ENCODE measurements at places on chromosomes 4 and X. TPM values are rescaled to one million over a fixed set of nuclear protein-coding genes. Genes with fewer than 3 reads are reported as not detected.
A peak's percentile ranks its signal among the peaks of the same experiment; 100 is the strongest.

ZNF630 gene
- total RNA-seq = 2.1 TPM

DNA sequence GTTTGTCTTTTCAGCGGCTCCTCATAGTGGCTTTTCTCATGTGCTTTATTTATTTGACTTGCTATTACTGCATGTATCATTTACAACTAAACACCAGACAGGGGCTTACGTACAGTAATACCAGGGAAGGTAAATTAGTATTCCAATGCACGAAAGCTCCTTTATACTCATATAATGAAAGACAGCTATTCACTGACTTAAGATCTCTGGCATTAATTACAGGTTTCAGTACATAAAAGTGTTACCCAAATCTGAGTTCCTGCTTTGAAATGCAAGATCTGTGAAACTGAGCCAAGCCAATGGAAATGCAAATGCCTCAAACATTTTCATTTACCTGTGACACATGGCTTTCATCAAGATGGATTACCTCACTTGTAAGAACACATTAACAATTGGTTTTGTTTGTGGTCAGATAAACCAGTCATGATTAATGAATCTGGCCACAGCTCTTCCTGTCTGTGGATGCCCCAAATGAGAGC is 107.2 kb downstream of the ANAPC4 start:
- no peak for DNase-seq

GRCh38 chrX:23664496-23664895 is 2.8 kb upstream of the PRDX4 start:
- no peak for DNase-seq

DNA sequence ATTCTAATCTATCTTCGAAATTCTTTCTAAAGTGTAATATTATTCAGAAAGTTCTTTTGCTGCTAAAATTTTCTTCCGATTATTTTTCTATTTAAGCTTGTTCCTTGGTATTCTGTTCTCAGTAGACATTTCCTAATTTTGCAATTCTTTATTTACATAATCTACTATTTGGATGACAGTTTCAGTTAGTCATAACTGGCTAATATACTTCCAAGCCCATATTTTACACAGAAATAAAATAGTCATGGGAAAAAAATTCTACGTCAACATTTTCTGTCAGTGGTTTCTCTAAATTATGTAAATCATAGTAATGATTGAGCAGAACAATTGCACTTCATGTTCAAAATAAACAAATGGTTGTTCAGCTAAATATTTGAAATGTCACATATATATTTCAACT is 178.0 kb upstream of the ANKRD50 start:
- no peak for DNase-seq

ZNF157 gene
- 1.4 TPM for total RNA-seq

DNA sequence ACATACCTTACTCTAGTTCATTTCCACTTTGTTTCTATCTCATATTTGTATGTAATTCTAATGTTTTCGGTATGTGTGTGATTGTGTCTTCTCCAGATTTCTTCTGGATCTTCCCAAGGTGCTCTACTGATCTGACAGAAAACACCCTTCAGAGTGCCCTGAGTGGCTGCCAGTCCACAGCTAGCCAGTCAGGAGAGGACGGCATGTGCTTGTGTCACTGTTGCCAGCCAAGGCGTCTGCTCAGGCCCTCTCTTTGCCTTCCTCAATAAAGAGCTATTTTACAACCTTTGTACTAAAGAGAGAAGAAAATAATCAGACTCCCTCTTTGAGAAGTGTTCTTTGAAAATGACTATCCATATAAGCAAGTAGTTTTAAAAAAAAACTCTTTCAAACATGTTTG is 29.0 kb downstream of the CD99L2 start:
- no peak for DNase-seq

DNA sequence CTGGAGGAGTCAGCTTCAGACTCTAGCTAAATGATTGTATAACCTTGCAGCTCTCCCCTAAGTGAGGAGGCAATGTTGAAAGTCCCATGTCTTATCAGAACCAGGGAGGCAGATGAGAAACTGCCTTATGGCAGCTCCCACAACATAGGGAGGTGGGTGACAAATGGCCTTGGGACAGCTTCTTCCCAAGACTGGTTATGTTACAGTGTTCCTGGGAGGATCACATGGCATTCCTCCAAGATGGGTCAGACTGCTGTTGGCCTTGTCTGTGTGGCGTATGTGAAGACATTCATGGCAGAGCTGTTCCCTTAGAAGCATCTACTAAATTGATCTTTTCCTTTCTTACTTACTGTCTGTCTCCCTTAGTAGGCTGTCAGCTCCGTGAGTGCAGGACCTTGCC is 42.0 kb downstream of the HPRT1 start:
- DNase-seq = no peak

IGSF1 gene
- total RNA-seq = 9.6 TPM

DNA sequence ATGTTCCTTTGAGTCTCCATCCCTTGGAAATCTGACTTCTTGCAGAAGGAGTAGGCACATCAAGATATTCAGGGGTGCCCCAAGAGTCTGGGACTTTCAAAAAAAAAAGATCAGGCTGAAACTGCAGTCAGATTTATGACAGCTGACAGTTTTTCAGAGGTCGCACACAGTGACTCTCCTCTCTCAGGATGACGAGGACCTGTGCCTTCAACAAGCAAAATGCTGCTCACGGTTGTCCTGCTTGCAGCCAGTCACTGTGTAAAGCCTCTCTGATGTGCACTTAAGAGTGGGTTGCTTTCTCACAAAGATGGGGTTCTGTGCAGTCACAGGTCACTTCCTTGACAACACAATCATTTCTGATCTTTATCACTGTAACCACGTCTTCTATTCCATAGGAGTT is 178.2 kb downstream of the PTTG2 start:
- no peak for DNase-seq

- DNase-seq = no peak
Observed at GRCh38 chrX:86714441-86714840, 566.2 kb downstream of the DACH2 start.

RLIM gene
- total RNA-seq = 39.5 TPM

NLGN4X gene
- total RNA-seq = 17.6 TPM

DNA sequence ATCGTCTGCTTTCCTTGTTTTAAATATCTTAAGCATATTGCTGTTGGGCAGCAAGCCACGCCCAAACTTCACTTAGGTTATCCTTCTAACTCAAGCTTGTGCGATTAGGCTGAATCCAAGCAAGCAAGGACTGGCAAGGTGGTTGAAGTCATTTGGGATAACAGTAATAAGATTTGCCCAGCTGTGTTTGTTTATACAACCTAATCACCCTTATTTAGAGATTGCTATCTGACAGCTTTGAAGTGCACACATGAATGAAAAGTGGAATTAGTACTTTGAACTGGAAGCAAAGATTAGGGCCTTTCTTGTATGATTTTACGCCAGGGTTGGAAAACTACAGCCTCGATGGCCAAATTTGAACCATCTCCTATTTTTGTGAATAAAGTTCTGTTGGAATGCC is 182.1 kb downstream of the ASB9 start:
- DNase-seq = no peak

NSUN7 gene
- 37.4 TPM for total RNA-seq

DNA sequence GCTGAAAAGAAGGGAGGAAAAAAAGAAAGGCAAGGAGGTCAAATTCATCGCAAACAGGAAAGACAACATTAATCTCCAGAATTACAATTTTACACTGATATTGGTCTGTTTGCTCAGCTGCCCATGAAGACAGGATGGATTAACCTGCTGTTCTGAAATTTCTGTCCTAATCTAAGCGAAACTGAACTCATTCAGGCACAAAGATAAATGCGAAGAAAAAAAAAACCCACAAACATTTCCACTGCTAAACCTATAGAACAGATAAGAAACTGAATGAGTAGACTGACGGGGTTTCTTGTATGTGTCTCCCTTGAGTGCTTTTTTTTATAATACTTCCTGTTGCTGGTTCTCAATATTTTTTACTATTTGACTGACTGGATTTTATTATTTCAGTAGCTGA is 251.8 kb upstream of the FTHL17 start:
- no peak for DNase-seq

GRCh38 chrX:71253253-71254091 is 468 bp downstream of the ZMYM3 start:
- DNase-seq = peak; percentile 65

DNA sequence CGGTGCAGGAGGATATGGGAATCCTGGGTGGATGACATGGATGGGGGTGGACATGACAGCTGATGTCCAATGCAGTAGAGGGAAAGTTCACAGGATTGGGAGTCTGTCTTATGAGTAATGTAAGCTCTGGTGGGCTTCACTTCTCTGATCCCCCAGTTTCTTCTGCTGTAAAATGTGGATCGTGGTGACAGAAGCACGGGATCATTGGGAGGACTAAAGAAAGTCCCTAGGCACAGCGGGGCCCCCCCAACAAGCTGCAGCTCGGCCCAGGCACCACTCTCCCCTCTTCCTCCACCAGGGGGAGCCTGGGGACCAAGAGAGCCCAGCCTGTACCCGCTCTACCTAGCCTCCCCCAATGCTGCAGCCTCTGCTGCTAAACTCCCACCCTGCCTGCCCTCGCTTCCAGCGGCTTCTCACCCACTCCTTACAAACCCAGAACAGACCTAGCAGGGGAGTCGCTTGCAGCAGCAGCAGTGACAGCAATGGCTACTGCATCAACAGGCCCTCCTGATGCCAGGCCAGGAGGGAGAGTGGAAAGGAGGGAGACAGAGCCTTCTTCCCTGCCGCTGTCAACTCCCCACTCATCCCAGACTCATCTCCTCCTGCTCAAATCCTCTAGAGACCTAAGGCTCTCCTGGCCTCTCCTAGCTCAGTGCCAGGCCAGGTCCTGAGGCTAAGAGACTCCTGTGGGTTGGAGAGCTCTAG is 36.1 kb upstream of the IQSEC2 start:
- DNase-seq = peak; percentile 76

F8A2 gene
- total RNA-seq = not detected

DNA sequence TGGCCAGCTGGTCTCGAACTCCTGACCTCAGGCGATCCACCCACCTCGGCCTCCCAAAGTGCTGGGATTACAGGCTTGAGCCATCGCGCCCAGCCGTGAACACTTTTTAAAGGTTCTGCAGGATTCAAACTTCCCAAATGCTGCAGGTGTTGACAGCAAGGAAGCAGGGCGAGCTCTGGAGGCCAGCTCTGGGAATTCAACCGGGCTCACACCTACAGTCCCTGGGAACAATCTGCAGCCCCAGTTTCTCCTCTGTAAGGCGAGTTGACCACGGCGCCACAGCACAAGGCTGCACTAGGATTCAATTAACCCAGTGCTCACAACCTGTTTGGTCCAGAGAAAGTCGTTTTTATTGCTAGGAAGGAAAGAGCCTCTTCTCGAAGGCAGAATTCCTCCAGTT is 1.6 kb downstream of the MTNR1A start:
- DNase-seq = peak; percentile 33

- no peak for DNase-seq
Observed at GRCh38 chr4:7798178-7798995, 141.3 kb downstream of the AFAP1 start.

- no peak for DNase-seq
Observed at GRCh38 chr4:813900-814299, 12.0 kb downstream of the CPLX1 start.

DNA sequence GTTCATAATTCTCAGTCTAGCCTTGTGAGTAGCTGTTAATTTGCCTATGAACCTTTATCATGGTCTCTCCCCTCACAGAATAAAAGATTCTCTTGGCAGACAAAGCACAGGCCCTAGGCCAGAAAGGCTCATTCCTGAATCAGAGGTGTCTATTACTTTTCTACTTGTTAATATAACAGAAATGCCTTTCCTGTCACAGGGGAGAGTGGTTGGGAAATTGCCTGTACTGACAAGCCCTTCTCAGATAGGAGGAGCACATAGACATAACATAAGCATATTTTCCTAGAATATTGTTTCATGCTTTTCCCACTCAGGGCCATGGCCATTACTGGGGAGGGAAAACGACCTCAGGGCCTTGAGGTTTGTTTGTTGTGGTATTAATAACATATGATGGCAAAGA is 308.3 kb downstream of the BMPR1B start:
- no peak for DNase-seq

DNA sequence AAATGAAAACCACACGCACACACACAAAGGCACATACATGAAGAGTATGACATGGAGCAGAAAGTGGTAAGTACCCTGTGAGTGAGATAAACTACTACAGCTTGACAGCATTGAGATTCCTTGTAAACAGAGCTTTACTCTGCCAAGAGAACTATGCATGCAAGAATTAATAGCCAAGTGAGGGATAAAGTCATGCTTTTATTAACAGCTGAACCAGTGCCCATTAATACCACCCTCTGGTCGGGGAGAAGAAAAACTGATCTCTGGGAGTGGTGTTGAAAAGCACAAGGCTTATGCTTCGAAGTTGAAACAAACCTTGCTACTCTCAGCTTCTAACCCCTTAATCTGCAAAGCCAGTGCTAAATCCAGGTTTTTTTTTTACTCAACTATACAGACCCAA is 95.9 kb upstream of the C1QTNF7 start:
- DNase-seq = no peak

UBA1 gene
- 291 TPM for total RNA-seq

GRCh38 chr4:87073199-87074120 is 138.6 kb downstream of the AFF1 start:
- no peak for DNase-seq

DNA sequence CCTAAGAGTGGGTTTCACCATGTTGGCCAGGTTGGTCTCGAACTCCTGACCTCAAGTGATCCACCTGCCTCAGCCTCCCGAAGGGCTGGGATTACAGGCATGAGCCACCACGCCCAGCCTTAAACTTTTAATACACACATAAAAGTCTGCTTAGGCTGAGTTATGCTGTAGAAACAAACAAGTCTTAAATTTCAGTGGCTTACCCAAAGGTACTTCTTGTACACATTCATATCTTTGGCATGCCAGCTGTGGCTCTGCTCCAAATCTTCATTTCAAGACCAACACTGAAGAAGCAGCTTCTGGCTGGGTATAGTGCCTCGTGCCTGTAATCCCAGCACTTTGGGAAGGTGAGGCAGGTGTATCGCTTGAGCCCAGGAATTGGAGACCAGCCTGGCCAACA is 80.3 kb downstream of the PPEF2 start:
- DNase-seq = no peak

VSIG1 gene
- 0.15 TPM for total RNA-seq

- no peak for DNase-seq
Observed at GRCh38 chrX:119997570-119997969, 54.0 kb upstream of the NKAP start.

CENPI gene
- total RNA-seq = 51.3 TPM

DNA sequence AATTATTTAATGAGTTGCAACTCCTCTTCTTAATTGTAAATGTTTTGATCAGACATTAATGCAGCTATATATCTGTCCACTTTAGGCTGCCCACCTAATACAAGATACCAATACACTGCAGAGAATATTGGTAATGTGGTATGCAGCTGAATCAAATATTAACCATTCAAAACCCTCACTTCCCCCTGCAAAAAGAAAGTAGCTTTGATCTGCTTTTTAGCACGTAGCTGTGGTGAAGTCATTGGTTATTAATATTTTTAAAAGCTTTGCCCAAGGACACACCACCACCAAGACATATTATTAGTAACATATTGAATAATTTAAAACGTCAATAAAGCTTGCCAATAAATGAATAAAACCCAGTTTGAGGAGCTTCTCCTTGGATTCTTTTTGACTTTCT is 28.6 kb upstream of the CYP2U1 start:
- no peak for DNase-seq

MAGEB2 gene
- total RNA-seq = not detected

- no peak for DNase-seq
Observed at GRCh38 chr4:140813804-140814203, 57.6 kb upstream of the TBC1D9 start.

CT47B1 gene
- total RNA-seq = not detected

Data from neural progenitor cell (in vitro differentiated cells).